Astrocyte (in vitro differentiated cells and primary cell): ENCODE measurements at places on chromosomes 11 and 22. TPM values are rescaled to one million over a fixed set of nuclear protein-coding genes. Genes with fewer than 3 reads are reported as not detected.

The ADAMTS8 gene
- total RNA-seq = 0.17 and 0.20 TPM in 2 replicates

GRCh38 chr22:28977060-28977459 is 84.6 kb downstream of the C22orf31 start:
- peak overlapping the region; percentile 50 for H3K4me3 ChIP-seq
- no peaks in the 10 kb centered on the region for H3K27me3 ChIP-seq
- peak overlapping the region; percentile 77 for H3K27ac ChIP-seq
- DNase-seq = no peak

GRCh38 chr11:132126973-132127899 is 756.8 kb downstream of the NTM start:
- no peaks in the 10 kb centered on the region for H3K36me3 ChIP-seq
- H3K27me3 ChIP-seq = no peaks in the 10 kb centered on the region
- peak overlapping the region; percentile 77 for H3K27ac ChIP-seq
- H3K4me1 ChIP-seq = peaks cover 30% of the 10 kb centered on the region
- DNase-seq = peak; percentile 86

DNA sequence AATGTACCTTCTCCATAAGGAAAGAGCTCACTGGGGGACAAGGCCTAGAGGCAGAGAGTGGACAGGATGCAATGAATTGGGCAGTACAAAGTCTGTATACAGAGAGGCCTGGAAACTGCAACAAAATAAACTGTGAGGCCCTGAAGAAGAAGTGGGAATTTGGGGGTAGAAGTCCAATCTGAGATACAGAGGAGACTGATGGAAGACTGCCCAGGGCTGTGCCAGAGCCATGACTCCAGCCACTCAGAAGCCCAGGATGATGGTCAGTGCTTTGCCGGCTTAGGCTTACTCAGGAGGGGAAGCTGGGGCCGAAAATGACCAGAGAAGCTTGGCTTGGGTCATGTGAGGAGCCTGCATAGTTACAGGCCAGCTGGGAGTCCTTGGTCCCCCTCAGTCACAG is 5.7 kb downstream of the SAA4 start:
- H3K4me1 ChIP-seq = no peaks in the 10 kb centered on the region
- H3K27ac ChIP-seq = no peak overlapping the region
- no peak overlapping the region for H3K4me3 ChIP-seq

- H3K27ac ChIP-seq = peak overlapping the region; percentile 81
- H3K27me3 ChIP-seq = no peaks in the 10 kb centered on the region
- no peak overlapping the region for H3K4me3 ChIP-seq
- no peaks in the 10 kb centered on the region for H3K36me3 ChIP-seq
- peaks cover 53% of the 10 kb centered on the region for H3K4me1 ChIP-seq
Measured at GRCh38 chr22:39176143-39176713, 23.7 kb upstream of the CBX7 start.
